Activated naive CD4-positive, alpha-beta T cell treated with anti-CD3 and anti-CD28 coated beads, Interleukin-2, amount 50 U/mL, for 16 hours (primary cell): ENCODE measurements at places on chromosomes 3 and 15.

- DNase-seq, result no peak
These were observed 5.1 kb downstream of the APBA2 start for GRCh38 chr15:28890711-28891495.

GRCh38 chr15:82263350-82263749 is 732 bp downstream of the SAXO2 start:
- no peak for DNase-seq

DNA sequence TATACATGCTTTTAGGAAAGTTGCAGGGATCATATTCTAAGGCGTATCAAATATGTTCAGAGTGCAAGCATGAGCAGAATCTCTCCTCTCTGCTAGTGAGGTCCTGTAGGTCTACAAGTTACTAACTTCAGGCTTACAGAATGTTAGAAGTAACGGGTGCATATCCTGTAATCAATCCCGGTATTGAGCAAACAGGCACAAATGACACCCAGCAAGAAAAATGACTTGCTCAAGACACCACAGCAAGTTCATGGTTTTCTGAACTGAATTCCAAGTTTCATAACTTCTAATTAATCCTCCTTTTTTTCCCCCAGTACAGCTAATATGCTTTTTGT is 353.9 kb upstream of the TPRG1 start:
- DNase-seq, result no peak

GRCh38 chr15:46848704-46849103 is 868.6 kb upstream of the SEMA6D start:
- no peak for DNase-seq
